GOT3 (cell line): ENCODE measurements at places on chromosomes 7 and 10.

DNA sequence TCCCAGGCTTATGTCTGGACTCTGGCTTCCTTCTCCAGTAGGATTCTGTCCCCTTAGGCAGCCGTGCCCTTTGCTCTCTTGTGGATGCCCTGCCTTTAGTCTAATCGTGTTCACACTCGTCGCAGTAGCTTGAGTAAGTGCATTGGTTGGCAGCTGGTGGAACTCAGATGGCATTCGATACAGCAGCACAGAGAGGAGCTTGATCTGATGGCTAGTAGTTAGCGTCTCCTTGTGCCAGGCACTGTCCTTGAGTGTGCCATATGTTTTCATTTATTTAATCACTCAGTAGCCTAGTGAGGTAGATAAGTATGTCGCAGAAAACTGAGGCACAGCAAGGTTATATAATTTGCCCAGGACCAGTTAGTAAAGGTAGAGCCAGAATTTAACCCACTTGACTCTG is 18.2 kb upstream of the PARP12 start:
- no peak for DNase-seq

DNA sequence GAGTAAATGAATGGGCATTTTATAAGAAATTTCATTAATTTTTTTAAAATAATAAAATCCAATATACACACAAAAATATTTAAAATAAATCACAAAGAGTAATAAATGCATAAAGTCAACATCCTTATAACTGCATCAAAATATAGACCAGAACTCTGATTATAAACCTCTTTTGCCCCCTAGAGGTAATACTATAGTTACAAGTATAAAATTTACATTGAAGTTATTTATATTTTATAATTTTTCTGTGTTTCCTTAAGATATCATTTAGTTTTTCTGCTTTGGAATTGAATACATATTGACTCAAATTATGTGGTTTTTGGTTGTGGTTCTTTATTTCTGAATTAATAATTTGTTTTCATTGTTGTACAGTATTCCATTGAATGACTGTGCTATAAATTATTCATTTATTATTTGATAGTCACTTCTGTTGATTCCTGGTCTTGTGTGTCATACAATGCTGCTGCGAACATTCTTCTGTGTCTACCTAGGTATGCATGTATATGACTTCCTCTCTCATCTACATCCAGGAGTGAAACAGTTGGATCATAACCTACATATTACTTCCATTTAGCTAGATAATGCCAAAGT is 673.6 kb downstream of the IPMK start:
- DNase-seq, result no peak

DNA sequence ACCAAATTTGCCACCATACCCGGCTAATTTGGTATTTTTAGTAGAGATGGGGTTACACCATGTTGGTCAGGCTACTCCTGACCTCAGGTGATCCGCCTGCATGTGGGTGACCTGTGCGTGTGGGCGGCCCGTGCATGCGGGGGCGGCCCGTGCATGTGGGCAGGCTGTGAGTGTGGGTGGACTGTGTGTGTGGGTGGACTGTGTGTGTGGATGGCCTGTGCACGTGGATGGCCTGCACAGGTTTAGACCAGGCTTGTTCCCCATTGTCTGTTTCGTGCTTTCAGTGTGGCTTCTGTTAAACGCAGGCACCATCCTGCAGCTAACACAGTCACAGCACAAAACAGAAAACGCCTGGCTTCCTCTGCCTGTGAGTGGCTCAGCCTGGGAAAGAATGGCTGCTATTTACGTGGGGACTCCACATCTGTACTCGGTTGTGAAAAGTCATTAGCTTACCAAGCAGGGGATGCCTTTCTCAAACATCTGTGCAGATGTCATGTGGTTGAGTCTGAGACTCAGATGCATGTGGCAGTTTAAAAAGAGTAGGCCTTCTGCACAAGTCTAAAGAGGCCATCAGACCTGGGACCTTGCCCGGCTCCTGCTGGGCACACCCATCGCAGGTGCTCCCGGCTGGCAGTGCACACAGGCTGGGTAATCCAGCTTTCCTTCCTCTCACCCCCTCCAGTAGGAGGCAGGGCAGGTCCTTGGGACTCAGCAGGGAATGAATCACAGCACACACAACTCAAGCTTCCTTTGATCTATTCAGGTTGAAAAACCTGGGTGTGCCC is 91.6 kb downstream of the COBL start:
- no peak for DNase-seq

GRCh38 chr10:132839061-132839460 is 53.1 kb upstream of the NKX6-2 start:
- DNase-seq, result no peak

DNA sequence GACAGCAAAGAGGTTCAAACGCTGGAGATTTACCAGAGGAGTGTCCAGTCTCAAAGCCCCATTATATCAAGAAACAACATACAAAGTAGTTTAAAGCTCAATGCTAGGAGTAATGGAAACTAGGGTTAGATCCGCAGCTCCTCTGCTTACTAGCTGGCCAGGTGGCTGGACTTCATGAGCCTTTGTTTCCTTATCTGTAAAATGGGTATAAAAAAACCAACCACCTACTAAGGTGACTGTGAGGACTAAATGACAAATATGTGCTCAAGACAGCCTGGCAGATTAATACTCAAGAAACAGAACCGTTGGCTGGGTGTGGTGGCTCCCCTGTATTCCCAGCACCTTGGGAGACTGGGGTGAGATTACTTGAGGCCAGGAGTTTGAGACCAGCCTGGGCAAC is 5.8 kb upstream of the RBM20 start:
- no peak for DNase-seq
